Mesothelial cell of epicardium (in vitro differentiated cells): ENCODE measurements at places on chromosomes 5 and 9. TPM values are rescaled to one million over a fixed set of nuclear protein-coding genes. Genes with fewer than 3 reads are reported as not detected.

- no peak for DNase-seq
These were observed 96.5 kb downstream of the DAPK1 start for GRCh38 chr9:87594194-87594593.

DNA sequence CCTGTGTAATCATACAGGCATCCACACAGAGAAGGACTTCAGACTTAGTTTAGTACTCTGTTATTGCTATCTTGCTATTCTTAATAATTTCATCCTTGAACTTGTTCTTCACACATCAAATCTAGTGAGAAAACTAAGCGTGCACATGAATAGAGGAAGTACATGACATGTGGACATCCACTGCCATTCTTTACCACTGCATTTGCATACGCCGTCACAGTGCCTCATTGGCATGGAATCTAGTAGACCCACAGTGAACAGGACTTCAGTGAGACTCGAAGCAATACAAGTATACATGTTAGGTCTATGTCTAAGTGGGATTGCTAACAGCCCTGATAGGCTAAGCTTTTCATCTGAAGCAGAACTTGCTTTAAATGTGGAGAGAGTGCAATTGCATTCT lies 592.1 kb downstream of the TLE4 start:
- no peak for DNase-seq

GRCh38 chr5:149594206-149594895 lies 13.1 kb downstream of the ARHGEF37 start:
- DNase-seq, result no peak

DNA sequence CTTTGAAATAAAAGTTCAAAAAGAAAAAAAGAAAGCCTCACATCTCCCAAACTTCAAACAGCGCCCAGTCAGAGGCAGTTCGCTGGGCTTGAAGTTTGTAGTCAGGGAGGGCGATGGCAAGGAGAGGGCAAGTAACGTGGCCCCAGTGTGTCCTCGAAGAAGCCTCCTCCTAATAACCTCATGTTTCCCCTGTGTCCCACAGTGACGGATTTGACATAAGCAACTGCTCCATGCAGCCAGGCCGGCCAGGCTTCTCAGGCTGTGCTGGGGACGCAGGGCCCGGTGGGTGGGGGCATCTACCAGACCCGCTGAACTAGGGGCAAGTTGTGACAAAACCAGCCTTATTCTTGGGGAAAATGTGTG lies 172.2 kb downstream of the ERCC6L2 start:
- DNase-seq, result no peak

Gene SV2C
- 0.02 to 0.18 TPM (median 0.05 TPM) in 3 replicates for total RNA-seq

DNA sequence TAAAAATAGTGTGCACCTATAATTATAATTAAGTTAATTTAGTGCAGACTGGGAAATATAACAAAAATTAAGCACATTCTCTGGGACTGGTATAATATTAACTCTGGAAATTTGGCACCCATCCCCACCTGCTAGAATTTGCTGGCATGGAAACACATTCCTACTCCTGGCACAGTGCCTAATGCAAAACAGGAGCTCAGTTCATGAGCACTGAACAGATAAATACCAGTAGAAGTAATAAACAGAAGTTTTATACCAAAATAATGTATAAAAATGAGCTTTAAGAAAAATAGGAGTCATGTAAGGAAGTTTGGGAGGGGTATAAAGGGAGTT lies 23.7 kb upstream of the NPR3 start:
- no peak for DNase-seq

DNA sequence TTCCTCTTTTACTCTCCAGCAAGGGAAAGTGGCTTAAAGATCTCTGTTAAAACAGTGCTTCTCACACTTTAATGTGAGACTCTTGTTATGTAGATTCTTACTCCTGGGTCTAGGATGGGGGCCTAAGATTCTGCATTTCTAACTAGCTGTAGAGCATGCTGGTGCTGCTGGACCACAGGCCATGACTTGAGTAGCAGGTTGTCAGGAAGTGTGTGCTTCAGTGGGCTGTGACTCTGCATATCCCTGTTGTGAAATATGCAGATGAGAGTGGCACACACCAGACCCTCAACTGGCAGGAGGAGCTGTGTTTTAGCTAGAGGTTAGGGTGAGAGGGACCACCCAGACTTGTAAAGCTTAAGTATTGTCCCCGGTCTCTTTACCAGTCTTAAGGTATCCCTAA lies 191.1 kb upstream of the DMRT1 start:
- DNase-seq, result no peak

DNA sequence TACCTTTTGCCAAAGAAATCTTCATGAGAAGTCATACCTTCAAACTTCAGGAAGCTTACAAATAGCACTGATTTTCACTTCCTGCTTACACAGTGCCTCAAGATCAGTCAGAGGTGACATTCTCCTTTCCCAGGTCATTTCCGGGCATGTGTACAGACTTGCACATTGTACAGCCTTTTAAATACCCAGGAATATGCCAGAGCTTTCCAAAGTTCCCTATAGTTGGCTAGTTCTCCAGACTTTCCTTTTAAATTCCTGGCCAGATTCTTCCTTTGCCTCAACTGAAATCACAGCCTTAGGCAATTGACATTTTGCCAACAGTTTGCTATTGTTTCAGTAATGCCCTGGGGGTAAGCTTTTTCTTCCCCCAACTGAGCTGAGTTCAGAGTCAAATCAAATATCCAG lies 47.2 kb downstream of the RFX3 start:
- DNase-seq, result no peak

DNA sequence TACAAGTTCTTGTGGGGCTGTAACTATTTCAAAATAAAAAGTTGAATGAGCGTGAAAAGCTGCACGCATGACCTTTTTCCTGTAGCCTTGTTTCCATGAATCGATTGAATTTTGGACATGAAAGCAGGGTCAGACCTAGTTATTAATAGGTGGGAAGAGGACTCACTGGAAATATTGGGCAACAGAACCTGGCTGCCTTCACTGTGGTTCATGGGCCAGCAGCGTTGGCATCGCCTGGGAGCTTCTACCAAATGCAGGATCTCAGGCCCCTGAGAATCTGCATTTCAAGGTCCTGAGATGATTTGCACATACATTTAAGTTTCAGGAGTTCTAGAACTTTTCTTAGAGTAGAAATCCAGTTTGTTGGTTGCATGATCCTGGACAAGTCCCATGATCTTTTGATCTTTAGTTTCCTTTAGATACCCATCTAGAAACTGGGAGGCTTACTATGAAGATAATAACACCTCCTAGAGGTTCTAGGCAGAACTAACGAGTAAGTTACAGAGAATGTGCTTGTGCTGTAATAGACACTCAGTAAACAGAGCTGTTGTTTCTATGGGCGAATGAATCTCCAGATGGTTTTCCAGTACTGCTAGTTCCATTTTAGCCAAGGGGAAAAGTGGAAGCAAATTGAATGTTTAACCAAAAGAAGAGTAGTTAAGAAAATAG lies 12.4 kb downstream of the ANKRD33B start:
- DNase-seq, result no peak

- DNase-seq, result no peak
These were observed 300.5 kb upstream of the ATP10B start for GRCh38 chr5:161152415-161152940.

Gene FCN1
- not detected in 3 replicates for total RNA-seq

Gene TUSC1
- not detected in 3 replicates for total RNA-seq

- no peak for DNase-seq
These were observed 588.9 kb upstream of the TLE4 start for GRCh38 chr9:78982849-78983248.

- DNase-seq, result no peak
These were observed 28.5 kb upstream of the CSF1R start for GRCh38 chr5:150114773-150115408.

- no peak for DNase-seq
These were observed 173.1 kb downstream of the KDM4C start for GRCh38 chr9:6930827-6931226.

Gene ACER2
- 2.9 to 3.1 TPM (median 3.1 TPM) in 3 replicates for total RNA-seq
